ENCODE measurements at places on chromosomes 11 and 22. TPM values are rescaled to one million over a fixed set of nuclear protein-coding genes. Genes with fewer than 3 reads are reported as not detected.

- H3K4me3 ChIP-seq: no peak overlapping the region
- no peak for DNase-seq
- H3K27me3 ChIP-seq: peaks cover 13% of the 10 kb centered on the region
- H3K27ac ChIP-seq: no peak overlapping the region
- H3K36me3 ChIP-seq: no peaks in the 10 kb centered on the region
Observed at GRCh38 chr11:33645686-33646085, 54.9 kb downstream of the C11orf91 start.

The INSC gene
- not detected for total RNA-seq

The RAB39A gene
- total RNA-seq: not detected

- DNase-seq: no peak
- H3K4me1 ChIP-seq: no peaks in the 10 kb centered on the region
- no peak overlapping the region for H3K4me3 ChIP-seq
- no peak overlapping the region for H3K27ac ChIP-seq
- no peaks in the 10 kb centered on the region for H3K36me3 ChIP-seq
Observed at GRCh38 chr11:21371044-21371443, 701.7 kb downstream of the NELL1 start.

Measured in activated T-helper 2 cell treated with anti-CD3 and anti-CD28 coated beads, Interferon-gamma antibody, Interleukin-2, Interleukin-4, amounts not matched to agents 10 μg/mL and 5 μg/mL and 100 μg/mL, durations not matched to agents 14 hours and 24 hours and 36 hours (primary cell).